ENCODE measurements at places on chromosomes 7 and 10.

DNA sequence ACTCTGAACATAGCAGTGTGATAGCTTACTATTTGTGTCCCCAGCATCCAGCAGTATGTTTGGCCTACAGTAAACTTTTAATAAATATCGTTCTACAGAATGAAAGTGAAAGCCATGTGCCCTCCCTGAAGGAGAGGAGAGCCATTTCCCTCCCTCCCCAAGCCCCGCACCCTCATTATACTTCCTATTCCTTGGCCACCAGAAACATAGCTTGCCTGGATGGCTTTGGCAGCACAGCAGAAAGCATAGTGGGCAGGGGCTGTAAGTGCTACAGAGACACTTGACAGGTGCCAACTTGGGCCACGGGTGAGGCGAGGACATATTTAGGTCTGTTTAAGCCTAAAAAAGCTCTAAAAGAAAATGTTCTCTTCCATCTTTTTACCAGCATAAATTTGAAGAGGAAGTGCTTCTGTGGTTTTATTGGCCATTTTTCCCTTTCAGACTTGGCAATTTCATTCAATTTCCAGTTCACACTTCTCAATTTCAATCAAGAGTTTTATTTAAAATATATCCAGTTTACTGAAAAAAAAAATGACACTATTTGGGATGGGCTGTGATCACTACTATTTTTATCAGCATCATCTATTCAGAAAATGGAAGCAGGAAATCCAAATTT is 12.7 kb downstream of the HHEX start:
- DNase-seq = no peak

GRCh38 chr10:88389456-88389855 is 193.7 kb downstream of the RNLS start:
- DNase-seq = peak; percentile 66

- DNase-seq = no peak
Observed at GRCh38 chr10:58715061-58715460, 202.4 kb downstream of the BICC1 start.

DNA sequence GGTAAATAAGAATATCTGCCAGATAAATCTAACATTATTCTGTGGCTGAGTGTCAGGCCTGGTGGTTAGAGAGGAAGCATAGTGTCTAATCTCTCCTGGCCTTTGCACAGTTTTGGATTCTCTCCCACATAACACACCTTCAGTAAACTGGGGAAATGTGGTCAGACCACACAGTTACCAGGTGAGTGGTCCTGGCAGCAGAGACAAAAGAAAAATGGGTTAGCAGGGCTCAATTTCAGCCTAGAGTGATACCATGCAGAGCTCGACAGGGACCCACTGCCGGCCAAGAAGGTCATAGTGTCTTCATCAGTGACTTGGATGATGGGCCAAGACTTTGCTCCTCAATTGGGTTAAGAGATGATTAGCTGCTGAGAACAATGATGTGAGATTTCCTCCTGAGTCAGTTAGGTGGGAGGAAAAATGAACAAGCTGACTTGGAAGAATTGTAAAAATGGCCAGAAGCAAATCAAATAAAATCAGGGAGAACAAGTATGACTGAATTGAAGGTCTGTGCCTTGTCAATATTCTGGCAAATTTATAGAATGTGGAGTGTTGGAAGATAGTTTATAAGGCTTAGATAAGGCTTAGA is 69.2 kb upstream of the EFCAB10 start:
- DNase-seq = no peak

- no peak for DNase-seq
Observed at GRCh38 chr10:104049504-104050250, 36.0 kb downstream of the COL17A1 start.

DNA sequence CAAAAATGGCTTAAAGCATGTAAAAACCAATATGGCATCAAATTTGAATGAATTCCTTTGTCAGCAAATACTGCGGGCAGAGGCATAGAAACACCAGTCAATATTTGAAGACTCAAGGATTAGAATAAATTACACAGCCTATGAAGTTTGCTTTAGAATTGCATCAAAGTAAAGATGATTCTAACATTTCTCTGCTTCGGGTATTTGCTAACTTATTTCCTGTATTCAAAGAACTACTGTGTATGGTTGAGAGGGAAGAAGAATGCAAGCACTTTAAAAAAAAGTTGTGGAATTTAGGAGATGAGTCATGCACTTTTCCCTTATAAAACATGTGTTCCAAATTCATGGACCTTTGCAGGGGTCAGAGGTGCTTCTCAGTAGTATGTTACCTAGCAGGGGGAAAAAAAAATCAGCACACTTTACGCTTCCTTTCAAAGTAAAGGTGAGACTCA is 90.1 kb downstream of the PIP4K2A start:
- DNase-seq = no peak

GRCh38 chr10:49393757-49394156 is 2.1 kb downstream of the DRGX start:
- no peak for DNase-seq

DNA sequence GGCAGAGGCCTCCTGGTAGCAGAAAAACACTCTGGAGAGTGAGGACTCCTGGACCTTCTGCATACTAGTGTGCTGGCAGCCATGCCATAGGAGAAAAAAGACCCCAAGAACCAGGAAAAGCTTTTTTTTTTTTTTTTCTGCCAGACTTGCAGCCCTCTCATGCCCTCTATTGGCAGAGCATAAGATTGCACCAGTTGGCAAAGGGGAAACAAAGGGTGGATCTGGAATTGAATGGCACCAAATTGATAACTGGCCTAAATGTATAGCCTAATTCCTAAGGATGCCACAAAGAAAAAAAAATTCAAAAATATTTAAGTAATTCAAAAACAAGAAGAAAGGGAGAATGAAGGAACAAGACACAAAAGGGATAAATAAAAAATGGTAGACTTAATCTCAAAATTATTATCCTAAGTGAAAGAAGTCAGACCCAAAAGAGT is 112.5 kb upstream of the GHITM start:
- peak; percentile 6 for DNase-seq

DNA sequence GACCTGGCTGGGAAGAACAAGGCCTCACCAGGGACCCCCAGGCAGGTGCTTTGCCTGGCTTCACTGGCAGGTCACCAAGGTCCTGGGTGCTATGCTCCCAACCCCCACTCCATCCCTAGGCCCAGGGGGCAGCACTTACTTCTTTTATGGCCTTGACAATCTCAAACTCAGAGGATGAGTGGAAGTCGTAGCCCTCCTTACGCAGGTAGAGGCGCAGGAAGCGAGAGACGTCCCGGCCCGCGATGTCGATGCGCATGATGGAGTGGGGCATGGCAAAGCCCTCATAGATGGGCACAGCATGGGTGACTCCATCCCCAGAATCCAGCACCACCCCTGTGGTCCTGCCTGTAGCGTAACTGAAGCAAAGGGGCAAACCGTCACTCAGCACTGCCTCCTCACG is 18.5 kb downstream of the ACTR1A start:
- no peak for DNase-seq

- DNase-seq = no peak
Observed at GRCh38 chr10:25999295-25999981, 65.4 kb downstream of the MYO3A start.

- DNase-seq = no peak
Observed at GRCh38 chr7:12979181-12979580, 291.7 kb downstream of the ARL4A start.

GRCh38 chr10:124534231-124534798 is 72.7 kb downstream of the LHPP start:
- no peak for DNase-seq

GRCh38 chr7:25732766-25733217 is 419.2 kb upstream of the NFE2L3 start:
- DNase-seq = no peak

DNA sequence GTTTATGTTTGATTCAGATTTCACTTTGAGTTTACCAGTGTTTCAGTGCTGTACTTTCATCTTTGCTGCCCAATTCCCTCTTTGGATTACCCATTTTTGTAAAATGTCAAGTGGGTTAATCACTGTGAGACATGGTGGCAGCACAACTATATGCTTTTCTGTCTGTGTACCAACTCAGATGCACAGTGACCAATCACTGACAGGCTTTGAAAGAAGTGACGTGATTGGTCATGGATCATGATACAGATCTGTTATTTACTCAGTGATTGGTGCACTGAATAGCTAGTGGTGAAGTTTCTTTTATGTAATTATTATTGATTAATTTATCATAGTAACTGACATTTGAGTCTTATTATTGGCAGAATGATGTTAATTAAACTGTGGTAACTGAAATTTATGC is 126.9 kb downstream of the SDK1 start:
- DNase-seq = peak; percentile 6

DNA sequence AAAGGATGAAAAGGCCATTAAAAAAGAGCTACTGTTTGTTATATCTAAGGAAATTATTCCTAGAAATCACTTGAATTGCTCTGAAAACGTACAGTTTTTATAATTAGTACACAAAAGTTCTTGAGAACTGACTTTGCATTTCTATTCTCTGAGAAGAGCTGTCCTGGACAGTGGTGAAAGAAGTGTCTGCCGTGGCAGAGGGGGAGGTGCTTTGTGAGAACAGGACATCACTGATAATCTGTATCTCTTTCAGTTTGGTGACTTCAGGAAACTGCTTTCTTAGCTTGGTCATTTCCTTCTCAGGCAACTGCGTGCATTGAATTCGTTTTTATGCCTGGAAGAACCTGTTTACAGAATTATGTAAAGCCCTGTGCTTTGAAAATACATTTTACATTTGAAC is 52.1 kb downstream of the POLL start:
- no peak for DNase-seq

DNA sequence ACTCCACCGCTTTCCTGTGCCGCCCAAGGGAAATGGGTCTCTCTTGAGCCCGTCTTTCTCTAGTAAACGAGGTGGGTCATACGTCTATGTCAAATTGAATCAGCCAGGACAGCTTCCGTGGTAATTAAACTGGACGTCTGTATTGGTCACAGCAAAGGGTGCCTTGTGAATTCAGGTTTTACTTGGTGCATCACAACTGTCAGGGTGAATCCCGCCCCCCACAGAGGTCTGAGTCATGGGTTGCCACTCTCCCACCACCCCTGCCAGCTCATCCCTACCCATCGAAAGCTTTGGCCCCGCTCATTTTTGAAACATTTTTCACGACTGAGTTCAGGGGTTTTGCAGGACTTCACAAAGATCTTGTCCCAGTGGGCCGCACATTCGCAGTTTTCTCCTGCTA is 8.0 kb upstream of the SP8 start:
- no peak for DNase-seq

DNA sequence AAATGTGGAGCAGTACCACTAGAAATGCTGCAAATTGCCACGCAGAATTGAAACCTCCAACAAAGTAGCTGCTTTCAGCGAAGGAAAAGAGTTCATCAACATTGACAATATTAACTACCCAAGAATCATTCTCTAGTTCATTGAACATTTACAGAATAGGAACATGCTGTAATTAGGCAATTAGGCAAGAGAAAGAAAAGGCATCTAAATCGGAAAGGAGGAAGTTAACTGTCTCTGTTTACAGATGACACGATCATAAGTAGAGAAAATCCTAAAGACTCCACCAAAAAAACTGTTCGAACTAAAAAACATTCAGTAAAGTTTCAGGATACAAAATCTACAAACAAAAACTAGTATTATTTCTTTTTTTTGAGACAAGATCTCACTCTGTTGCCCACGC is 8.9 kb upstream of the PKD1L1 start:
- DNase-seq = no peak

DNA sequence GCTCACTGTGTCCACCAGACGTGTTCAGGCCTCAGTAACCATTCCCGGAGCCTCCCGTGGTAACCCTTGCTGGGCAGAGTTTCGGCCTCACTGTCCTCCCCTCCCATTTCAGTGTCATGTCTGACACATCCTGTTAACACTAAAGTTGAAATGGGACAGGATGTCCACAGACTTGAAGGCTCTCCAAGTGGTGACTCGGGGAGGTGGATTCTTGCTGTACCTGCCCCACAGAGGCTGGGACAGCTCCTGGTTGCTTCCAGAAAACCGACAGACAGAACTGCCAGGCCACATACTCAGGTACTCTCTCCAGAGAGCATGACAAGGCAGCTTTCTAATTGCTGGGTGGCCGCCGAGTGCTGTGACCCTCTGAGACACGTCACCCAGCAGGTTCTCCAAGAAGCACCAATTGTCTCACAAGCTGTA is 17.9 kb upstream of the CYTH3 start:
- DNase-seq = no peak

GRCh38 chr10:70334526-70335245 is 47.7 kb downstream of the LRRC20 start:
- no peak for DNase-seq

GRCh38 chr10:29957907-29958331 is 101.5 kb downstream of the JCAD start:
- DNase-seq = no peak

GRCh38 chr10:87733081-87733480 is 73.4 kb downstream of the PAPSS2 start:
- no peak for DNase-seq

DNA sequence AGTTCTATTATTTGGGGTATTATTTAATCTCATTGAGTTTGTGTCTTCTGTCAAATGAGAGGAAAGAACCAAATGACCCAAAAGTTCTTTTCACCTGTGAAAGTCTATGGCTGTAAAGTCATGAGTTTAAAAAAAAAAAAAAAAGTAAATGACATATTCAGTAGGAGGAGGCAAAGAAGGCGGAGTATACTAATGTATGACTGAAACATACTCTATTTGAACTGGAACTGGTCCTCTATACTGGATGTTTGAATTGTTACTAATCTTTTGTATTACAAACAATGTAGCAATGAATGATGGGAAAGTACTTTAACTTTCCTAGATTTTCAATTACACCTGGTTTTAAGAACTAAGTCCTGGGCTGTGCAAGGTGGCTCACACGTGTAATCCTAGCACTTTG is 24.9 kb upstream of the GSAP start:
- DNase-seq = no peak

DNA sequence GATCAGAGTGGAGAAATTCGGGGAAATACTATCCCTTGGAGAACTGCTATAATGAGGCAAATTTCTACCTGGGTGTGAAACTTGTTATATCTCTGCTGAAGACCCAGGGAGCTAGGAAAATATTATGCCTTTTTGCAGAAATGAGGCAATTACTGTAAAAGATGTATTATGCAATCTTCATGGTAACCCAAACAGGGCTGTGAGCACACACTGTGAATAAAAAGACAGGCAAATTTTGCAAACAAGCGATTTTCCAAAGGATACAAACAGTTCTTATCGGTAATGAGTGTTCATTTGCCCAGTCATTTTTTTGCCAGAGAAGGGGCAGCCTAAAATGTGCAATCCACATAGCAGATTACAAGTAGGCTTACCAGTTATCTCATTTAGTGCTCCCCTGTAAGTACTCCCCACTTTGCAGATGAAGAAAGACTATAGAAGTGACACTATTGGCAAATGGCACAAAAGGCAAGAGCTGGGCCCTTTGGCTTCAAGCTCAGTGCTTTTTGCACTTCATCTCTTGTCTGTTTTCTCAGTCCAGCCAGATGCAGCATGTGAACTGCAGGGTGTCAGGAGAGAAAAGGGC is 205.8 kb downstream of the HECW1 start:
- no peak for DNase-seq

DNA sequence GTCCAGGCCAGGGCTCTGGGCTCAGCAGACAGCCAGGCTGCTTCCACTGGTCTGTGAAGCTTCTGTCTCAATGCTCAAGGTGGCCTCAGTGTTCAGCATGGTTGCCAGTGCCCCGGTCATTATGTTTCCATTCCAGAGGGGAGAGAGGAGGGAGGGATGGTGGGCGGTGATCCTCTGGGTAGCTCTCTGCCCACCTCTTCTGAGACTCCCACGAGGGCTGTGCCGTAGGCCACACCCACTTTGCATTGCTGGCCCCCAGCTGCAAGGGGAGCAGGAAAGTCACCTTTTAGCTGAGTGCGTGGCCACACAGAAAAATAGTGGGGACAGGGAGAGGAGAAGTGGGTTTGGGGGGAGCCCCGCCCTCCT is 42.5 kb downstream of the FOXK1 start:
- no peak for DNase-seq

- DNase-seq = no peak
Observed at GRCh38 chr10:124243702-124244121, 150.3 kb upstream of the CHST15 start.

Measured in CD4-positive, alpha-beta T cell treated with Interleukin-10 for 1 hour (primary cell).